ENCODE measurements at places on chromosomes 2 and 18. TPM values are rescaled to one million over a fixed set of nuclear protein-coding genes. Genes with fewer than 3 reads are reported as not detected.

- DNase-seq, result no peak
Measured at GRCh38 chr2:51597086-51597485, 565.2 kb upstream of the NRXN1 start.

DNA sequence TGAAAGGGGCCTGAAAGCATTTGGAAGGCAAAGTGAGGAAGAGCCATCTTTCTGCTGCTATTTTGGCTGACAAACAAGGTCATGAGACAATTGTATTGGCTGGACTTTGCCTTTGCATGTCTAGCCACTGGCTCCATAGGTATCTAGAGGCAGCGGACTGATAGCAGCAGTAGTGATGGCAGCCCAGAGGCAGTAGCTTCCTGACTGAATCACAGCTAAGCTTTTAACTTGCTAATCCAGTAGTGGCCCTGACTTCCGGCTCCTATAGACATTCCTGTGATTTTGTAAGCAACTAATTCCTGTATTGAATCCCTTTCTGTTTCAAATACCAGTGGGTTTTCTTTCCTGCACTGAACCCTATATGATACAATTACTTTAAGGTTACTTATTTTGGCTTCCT, 69.8 kb upstream of the PDE1A start:
- DNase-seq, result no peak

- DNase-seq, result peak; percentile 11
Measured at GRCh38 chr2:8677646-8678592, 3.9 kb upstream of the ID2 start.

DNA sequence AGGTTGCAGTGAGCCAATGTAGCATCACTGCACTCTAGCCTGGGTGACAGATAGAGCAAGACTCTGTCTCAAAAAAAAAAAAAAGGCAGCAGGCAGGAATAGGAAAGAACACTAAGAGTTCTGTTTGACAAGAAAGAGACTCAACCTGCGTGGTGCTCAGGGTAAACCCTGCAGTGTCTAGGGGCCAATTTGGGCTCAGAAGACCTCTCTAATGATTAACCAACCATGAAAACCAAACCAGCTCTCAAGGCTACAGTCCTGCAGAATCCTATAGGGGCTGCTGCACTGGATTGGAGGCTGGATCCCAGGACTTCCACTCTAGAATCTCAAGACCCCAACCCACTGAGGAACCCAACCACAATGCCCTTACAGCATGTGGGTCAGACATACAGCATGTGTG, 2.4 kb downstream of the TRABD2A start:
- DNase-seq, result no peak

DNA sequence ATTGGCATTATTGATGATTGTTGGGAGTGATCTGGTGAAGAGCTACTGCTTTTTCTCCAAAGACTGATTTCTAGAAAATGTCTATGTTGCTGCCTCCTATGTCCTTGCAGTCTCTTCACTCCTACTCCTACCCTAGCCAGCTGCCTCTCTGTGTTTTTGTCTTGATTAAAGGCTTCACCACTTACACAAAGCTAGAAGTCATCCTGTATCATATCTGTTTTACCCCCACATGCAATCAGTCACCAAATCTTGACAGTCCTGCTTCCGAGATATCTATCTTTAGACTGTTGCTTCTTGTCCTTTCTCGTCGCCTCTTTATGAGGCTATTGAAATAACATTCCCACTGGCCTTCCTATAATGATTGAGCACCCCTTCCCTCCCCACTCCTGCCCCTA, 84.5 kb upstream of the ITGA4 start:
- no peak for DNase-seq

- no peak for DNase-seq
Measured at GRCh38 chr18:67932271-67932670, 415.8 kb upstream of the DSEL start.

DNA sequence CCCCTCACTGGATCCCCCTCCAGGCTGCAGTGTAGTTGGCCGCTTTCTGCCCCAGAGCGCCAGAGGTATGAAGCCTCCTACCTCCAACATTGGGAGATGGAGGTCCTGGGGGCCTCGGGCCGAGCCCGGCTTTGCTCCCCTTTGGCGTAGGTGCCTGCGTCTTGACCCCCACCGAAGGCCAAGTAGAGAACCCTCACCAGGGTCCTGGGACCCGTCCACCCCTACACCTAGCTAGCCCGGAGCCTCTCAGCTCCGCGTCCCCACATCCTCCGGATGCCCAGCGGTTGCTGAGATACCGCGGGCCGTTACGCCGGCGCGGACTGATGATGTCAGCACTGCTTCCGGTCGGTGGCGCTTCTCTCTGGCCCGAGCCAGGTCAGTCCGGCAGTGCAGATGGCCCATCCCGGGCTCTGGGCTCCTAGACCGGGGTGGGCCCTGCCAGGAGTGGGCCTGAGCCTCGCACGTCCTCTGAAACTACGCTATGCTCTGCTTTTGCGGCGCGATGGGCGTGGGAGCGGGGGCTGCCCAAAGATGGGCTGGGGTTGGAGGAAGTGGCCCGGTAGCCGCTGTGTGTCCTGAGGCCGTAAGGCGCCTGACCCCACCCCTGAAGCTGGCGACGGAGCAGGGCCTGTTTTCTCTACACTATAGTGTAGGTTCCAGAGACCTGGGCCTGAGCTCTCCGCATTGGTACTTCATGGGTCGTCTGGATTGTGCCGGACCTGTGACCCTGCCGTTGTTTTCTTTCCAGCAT, at the start of the genes GLB1L and STK16:
GLB1L (minus strand) TSS at position 297 of the 751 bp plus-strand sequence. CDS start 1,871 bp downstream, outside the sequence.
STK16 (plus strand) TSS at position 332 of the 751 bp plus-strand sequence. CDS start 521 bp downstream, outside the sequence.
- DNase-seq, result peak; percentile 90

DNA sequence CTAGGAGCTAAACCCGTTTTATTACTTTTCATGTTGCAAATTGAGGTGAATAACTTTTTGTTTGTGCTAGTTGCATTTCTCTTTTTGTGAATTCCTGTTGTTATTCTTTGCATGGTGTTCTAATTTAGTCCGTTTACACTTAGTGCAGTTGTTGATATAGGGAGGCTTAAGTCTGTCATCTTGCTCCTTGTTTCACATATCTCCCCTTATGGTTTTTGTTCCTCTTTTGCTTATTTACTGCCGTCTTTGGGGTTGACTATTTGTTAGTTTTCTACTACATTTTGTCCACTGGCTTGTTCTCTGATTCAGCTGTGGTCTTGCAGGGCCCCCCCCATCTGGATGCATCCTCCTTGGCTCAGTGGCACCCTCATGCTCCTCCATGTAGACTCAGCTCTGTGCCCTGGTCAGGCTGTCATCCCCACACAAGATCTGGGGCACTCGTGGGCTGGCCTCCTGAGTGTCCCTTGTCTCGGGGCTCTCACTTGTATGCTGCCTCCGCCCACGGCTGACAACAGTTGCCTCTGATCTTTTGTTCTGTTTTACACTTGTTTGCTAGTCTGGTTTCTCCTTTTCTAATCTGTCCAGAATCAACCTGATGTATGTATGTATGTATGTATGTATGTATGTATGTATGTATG, 42.9 kb upstream of the ASB1 start:
- no peak for DNase-seq

- no peak for DNase-seq
Measured at GRCh38 chr2:240926516-240927389, 20.6 kb downstream of the CROCC2 start.

DNA sequence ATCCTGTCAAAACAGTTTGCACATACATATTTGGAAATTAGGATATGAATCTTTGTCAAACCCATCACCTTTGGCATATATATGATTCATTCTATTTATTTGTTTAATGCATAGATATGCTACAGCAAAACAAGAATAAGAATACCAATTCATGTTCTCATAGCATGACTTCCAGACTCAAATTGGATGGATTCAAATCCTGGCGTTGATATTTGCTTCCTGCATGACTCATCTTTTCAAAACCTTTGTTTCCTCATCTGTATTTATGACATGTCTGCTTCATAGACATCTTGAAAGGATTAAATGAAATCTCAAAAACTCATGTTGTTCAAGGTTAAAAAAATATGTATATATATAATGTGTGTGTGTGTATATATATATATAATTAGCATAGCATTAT, 261.3 kb downstream of the MBD5 start:
- DNase-seq, result no peak

- DNase-seq, result no peak
Measured at GRCh38 chr2:25341011-25341727, 556 bp downstream of the DNMT3A start.

DNA sequence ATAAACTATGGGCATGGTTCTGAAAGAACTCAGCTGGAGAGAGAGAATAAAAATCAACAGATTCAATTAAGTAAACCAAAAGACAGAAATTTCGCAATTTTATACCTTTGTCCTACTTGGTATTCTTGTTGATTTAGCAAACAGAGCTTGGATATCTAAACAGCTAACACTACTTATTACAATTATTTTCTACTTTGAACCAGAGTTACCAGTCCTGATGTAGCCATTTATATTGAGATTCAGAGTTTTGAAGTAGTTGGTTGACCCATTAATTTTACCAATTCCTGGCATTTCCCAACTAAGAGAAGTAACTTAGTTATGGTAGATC, 48.9 kb downstream of the ASXL2 start:
- DNase-seq, result no peak

- DNase-seq, result no peak
Measured at GRCh38 chr2:141927536-141927935, 203.3 kb downstream of the LRP1B start.

DNA sequence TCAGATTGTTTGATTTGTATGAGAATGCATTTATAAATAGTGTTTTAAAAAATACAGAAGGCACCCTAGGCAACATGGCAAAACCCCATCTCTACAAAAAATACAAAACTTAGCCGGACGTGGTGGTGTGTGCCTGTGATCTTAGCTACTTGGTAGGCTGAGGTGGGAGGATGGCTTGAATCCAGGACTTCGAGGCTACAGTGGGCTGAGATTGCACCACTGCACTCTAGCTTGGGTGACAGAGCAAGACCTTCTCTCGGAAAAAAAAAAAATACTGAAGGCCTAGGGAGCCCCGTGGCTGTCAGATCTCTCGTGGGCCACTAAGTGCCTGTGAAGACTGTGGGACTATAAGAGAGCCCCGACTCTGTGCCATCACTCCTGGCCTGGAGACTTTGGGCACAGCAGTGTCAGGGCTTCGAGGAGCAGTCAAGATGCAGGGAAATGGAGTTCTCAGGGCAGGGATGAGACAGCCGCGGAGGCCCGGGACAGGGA, 40.5 kb downstream of the MYO7B start:
- no peak for DNase-seq

DNA sequence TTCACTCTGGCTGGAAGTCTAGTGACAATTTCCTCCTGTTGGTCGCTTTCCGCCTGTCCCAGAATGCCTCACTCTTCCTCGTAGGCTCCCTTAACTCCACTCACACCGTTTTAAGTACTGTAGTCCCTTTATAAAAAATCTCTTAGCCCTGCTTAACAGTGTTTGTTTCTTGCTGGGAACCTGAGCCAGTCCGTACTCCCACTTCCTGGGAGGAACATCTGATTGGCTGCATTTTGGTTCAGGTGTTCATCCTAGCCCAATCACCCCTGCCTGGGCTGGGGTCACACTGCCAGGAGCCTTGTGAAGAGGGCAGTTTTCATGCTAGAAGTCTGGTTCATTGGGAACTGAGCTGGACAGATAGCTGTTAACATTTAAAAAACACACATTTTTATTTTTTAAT, 25.6 kb upstream of the TOGARAM2 start:
- no peak for DNase-seq

DNA sequence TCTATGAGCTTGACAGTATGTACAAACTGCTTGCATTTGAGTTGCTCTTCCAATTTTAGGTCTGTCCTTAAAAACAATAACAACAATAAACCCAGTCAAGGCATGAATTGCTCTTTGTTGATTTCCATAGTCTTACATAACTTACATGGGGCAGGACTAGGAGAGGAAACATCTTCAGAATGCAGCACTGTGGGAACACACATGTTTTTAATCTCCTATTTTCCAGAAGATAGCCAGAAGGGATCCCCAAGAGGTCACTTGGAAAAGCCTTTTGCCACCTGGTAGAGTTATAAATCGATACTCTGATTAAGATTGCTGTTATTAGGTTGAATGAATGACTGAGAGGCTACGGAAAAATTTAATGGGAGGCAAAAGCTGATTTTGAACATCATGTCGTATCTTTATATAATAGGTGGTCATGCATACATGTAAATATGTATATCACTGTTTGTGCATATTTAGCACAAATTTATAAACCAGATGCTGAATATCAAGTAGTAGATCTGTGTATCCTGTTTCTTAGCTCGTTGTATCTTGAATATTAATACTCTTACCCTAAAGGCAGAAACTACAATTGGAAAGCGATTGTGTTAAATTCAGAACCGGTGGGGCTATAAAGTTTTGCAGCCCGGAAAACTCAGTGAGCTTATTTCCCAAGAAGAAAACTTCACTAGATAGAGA, 479.4 kb upstream of the TCF4 start:
- no peak for DNase-seq

- DNase-seq, result no peak
Measured at GRCh38 chr18:74289137-74289536, 2.6 kb downstream of the CYB5A start.

- no peak for DNase-seq
Measured at GRCh38 chr18:22545066-22545760, 127.5 kb upstream of the CTAGE1 start.

GRCh38 chr2:230305416-230306275, 21.3 kb upstream of the SP140L start:
- no peak for DNase-seq

- no peak for DNase-seq
Measured at GRCh38 chr18:4093676-4094075, 361.4 kb downstream of the DLGAP1 start.

DNA sequence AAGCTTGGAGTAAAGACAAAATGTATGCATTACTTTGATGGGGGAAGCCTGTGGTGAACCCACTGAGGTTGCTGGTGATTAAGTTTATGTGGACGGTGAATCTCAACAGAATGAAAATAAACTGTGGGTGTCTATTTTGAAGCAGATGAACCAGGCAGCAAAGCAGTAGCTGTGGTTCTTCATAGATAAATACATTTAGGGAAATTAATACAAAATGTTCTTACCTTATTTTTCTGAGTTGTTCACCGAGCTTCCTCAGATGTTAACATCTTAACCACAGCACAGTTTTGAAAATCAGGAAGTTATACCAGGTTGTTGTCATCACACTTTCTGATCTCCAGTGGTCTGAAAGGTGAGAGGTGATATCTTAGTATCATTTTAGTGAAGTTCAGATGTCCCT, 53.9 kb downstream of the NCK2 start:
- peak; percentile 77 for DNase-seq

- DNase-seq, result no peak
Measured at GRCh38 chr2:10297959-10298531, 4.7 kb upstream of the HPCAL1 start.

GRCh38 chr2:184338771-184339170, 259.6 kb upstream of the ZNF804A start:
- no peak for DNase-seq

CCT4 gene
- polyA plus RNA-seq, result 89.8 TPM

RAB12 gene
- 1.0 TPM for polyA plus RNA-seq

B3GNT7 gene
- 1.6 TPM for polyA plus RNA-seq

FBLN7 gene
- not detected for polyA plus RNA-seq

CRYGC gene
- polyA plus RNA-seq, result not detected

CPS1 gene
- polyA plus RNA-seq, result not detected

PPP1R1C gene
- polyA plus RNA-seq, result not detected

NCKAP5 gene
- not detected for polyA plus RNA-seq

TSPYL6 gene
- not detected for polyA plus RNA-seq

GPBAR1 gene
- 0.28 TPM for polyA plus RNA-seq

PROKR1 gene
- not detected for polyA plus RNA-seq

CDH19 gene
- polyA plus RNA-seq, result not detected

INHBB gene
- not detected for polyA plus RNA-seq

C1QL2 gene
- polyA plus RNA-seq, result not detected

BMP10 gene
- polyA plus RNA-seq, result not detected

SCYGR4 gene
- polyA plus RNA-seq, result not detected

FHL2 gene
- polyA plus RNA-seq, result not detected

MXD1 gene
- 9.7 TPM for polyA plus RNA-seq

MC2R gene
- not detected for polyA plus RNA-seq

MROH2A gene
- not detected for polyA plus RNA-seq

SP3 gene
- polyA plus RNA-seq, result 60.8 TPM

All from naive B cell (primary cell).